Right ventricle myocardium superior (tissue), 1 donor: ENCODE measurements at places on chromosomes 13 and 19.

DNA sequence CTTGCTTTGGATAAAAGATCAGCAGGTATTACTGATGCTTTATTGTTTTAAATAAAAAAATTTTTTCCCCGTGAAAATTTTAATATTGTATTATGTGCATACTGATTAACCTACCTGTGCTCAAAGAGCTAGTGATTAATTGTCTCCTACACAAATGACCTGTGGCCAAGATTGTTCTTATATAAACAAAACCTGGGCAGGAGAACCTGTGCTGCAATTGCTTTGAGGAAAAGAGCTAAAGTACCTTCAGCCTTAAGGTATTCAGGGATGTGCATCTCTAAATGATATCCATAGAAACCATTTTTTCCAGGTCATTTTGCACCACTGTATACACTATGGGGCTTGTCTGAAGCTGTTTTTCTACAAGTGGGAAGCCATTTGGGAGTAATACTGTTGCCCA, 1.2 kb downstream of the FRY start:
- DNase-seq: no peak

- peak; percentile 46 for DNase-seq
These were observed 23.4 kb downstream of the GP6 start for GRCh38 chr19:55014714-55015113.

DNA sequence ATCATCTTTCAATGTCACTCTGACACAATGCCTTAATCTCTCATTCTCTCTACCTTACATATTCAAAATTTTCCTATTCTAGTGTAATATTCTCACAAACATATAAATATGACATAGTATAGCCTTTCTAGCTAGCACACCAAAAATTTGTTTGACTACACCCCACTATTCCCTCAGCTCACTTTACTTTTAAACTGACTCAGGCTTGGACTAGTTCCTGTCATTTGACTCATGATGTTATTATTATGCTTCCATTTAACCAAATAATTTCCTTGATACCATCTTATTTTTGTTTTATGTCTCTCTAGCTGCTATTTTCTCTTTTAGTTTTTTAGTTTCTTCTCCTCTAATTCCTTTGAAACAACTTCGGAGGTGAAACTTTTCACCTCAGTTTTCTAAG, 1745.6 kb upstream of the PCDH20 start:
- no peak for DNase-seq

- DNase-seq: peak; percentile 49
These were observed 108.8 kb downstream of the KCTD15 start for GRCh38 chr19:33905473-33905936.

DNA sequence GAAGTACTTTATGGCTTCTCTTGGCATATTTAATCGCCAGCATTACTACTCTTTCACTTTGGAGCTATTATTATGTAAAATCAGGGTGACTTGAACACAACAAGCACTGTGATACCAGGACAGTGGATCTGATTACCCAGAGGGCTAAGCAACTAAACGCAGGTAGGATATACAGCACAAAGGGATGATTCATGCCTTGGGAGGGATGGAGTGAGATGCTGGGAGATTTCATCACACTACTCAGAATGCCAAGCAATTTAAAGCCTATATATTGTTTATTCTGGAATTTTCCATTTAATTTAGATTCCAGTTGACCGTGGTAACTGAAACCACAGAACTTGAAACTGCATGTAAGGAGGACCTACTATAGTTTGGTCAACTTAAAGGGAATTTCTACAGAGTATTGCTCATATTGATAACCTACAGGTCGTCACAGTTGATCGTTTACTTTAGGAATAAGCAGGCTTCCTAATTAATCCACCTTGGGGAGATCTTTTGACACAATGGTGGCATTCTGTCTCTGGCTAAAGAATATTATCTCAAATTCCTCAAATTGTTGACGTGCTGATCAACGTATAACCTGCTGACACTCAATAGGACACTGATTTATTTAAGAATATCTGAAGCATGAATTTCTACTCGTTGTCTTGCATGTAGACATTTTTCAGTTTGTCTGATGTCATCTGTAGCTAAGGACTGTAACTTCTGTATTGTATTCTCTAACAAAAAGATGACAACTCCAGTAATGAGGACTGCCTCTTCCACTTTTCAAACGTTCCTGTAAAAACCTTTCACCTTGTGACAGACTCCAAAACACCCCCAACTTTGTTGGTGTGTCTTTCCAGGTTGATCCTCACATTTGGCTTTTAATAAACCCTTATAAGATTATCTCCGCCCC, 254.2 kb downstream of the GPC5 start:
- DNase-seq: no peak
